ENCODE measurements at places on chromosomes 3 and 15.

DNA sequence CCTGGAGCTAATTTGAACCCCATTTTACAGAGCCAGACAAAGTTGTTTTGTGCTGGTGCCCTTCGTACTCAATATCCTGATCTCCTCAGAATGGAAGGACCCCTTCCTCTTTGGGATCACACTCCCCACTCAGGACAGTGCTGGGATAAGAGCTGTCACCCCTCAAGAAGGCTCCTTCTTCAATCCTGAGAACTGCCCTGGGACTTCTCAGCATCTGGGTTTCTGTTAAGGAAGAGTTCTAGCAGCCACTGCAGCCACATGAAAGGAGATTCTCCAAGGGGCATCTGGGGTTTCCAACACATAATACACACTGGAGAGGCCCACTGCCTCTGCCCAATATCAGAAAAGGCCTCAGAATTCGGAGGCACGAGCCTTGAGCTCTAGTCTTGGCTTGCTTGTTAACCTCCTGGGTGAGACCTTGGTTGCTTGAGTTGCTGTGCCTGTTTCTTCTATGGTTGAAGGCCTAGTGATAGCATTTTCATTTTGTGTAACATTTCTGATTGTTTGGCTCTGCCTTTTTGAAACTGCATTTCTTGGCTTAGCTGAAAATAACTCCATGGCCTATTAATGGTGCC, 78.8 kb upstream of the NMNAT3 start:
- DNase-seq = no peak

GRCh38 chr15:80923668-80924067, 66.0 kb downstream of the MESD start:
- no peak for DNase-seq

DNA sequence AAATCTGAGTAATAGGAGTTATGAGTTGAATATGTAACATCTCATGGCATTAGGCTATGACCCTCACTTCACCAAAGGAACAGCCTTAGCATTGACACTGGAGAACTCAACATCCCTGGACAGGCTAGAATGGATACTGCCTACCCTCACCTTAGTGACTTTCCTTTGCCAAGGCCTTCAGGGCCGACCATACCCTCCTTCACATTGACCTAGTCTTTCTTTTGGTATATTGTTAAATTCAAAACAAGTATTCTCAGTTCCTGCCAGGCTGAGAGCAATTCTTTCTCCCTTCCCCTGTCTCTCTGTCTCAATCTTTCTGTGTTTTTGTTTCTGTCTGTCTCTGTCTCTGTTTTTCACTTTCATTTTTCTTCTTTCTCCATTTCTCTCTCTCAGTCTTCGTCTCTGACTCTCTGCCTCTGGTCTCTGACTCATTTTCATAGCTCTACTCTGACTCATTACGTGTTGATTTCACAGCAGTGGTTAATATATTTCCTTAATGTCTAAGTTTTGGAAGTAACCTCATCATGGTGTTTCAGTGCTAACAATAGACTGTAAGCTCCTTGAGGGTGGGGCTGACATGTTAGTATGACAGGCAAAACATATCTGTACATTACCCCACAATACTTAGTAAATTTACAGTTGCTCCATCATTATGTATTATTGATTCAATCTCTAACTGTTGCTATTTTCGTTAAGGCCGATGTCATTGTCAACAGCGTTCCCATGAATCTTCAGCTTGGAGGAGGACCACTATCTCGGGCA, 32.5 kb downstream of the PARP15 start:
- DNase-seq = no peak

- DNase-seq = no peak
Observed at GRCh38 chr3:197019021-197019420, 10.6 kb downstream of the MELTF start.

DNA sequence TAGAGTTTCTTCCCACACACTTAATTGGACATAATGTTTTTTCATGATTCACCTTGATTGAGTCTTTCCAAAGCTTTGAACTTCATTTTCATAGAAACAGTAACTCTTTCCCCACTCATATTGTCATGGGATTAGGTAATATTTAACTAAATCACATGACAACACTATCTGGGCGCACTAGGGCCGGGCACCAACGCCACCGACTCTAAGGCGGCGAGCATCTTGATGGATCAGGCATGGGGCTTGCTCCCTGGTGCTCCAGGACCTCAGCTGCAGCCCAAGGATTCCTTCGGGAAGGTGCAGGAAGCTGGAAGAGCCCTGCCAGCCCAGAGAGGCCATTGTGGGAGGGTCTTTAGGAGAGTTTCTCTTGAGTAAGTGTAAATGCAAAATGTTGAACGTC, 193.1 kb upstream of the UBE3A start:
- no peak for DNase-seq

DNA sequence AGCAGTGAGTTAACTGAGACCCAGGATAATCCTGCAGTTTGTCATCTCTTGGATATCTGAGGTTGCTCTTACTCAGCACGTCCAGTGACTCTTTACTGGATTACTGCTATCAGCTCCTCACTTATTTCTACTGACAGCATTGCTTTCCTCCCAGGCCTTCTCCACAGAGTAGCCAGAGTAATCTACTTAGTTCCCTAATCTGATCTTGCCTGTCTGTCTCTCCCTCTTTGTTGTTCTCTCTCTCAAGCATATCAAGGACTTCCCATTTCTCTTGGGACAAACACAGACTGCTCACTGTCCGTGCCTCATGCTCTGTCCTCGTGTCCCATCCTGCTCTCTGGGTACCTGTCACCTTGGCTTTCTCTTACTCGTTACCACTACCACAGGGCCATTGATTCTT, 376.2 kb downstream of the FEZF2 start:
- DNase-seq = no peak

GRCh38 chr3:11508346-11509172, 135.2 kb downstream of the VGLL4 start:
- DNase-seq = no peak

Data from NCI-H446 treated with DMSO at 0.1 percent for 48 hours (cell line).